ENCODE measurements at places on chromosomes 5 and 9. TPM values are rescaled to one million over a fixed set of nuclear protein-coding genes. Genes with fewer than 3 reads are reported as not detected.

GRCh38 chr9:19975499-19975898 lies 186.7 kb upstream of the SLC24A2 start:
- DNase-seq = no peak

GRCh38 chr5:120988941-120989340 lies 524.8 kb downstream of the PRR16 start:
- no peak for DNase-seq

DNA sequence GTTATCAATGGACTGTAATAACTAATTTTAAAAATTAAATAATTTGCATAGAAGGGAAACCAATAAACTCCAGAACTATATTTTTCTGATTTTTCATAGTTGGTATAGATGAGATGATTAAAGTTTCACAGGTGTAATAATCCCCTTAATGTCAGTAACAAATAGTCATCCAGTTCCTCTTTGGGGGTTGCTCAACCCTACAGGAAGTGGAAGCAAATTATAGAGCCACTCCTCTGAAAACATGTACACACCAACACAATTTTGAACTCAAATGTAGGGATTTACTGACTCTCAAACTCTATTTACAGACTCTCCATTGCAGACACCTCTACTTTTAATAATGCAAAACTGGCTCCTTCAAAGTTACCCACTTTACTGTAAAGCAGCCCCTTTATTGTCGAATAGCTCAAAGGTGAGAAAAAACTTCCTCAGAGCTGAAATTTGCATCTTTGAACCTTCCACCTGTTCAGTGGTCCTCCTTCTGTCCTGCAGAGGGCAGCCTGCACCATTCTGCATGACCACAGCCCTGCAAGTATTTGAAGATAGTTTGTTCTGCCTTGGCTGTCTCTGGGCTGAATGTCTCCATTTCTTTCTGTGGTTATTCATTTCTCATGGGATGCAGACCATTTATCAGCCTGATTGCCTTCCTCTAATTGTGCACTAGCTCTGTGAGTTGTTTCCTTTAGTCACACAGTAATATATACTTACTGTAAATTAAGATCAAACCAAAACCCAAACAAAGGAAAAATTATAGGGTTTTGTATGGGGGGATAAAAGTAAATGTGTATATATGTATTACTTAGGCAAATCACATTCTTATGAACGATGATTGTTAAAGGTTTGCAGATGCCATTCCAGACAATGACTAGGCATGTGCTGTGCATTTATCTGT lies 383.2 kb upstream of the SGCD start:
- DNase-seq = no peak

The ETF1 gene
- 85.3 TPM for polyA plus RNA-seq

The KLF4 gene
- polyA plus RNA-seq = 3.1 TPM

The HAVCR2 gene
- polyA plus RNA-seq = not detected

GRCh38 chr9:121992571-121993212 lies 100.4 kb downstream of the TTLL11 start:
- DNase-seq = peak; percentile 61

DNA sequence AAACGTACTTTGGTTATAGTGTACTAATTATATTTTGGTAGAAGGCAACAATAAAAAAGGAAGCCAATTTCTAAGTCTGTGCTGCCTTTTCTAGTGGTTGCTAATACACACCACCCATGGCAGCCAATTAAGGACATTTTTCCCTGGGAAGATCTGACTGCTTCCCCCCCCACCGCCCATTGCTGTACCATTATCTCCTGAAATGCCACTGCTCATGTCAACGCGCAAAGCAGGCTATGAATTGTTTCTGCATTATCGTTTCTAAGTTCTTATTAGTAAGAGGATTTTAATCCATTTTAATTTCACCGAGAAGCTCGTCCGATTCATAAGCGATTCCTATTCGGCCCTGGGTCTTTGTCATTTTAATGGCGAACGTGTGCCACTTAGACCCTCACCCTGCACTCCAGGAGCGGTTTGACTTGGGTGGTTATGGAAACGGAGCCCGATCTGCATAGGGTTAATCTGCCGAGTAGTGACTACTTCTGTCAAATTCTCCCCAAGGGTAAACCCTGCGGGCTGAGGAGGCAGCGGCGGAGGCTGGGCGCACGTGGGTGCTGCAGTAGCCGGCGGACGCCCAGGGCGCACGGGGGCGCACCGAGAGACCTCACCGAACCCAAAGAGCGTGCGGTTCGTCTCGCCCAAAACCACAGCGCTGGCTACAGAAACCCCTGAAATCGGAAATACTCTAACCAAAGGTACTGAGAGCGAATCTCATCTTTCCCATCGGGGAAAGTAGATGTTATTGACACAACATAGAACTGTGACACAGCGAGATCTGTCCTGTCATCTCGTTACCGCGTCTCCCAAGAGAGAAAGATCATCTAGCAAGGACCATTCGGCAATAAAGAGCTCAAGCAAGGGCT lies 55.8 kb upstream of the SHC3 start:
- DNase-seq = no peak

The CPEB4 gene
- polyA plus RNA-seq = 20.3 TPM

- DNase-seq = no peak
These were observed 57.3 kb downstream of the ARSB start for GRCh38 chr5:78927657-78928282.

GRCh38 chr5:149938279-149938678 lies 6.3 kb downstream of the PDE6A start:
- DNase-seq = no peak

DNA sequence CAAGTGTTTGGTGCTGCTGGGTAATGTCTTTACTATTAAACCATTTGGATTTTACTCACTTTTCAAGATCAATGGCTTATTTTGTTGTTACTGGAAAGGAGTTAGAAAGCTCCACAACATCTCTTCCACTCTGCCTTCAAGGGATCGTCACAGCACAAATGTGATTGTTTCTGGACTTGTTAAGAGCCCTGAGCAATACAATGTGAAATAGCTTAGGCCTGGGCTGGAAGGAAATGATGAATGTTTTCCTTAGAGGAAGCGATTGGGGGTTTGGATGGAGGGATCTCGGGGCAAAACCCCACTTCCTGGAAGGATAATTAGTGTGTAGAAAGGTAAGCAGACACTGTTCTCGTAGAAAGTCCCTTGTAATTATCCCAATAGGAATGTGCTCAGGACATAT lies 59.3 kb upstream of the MYO10 start:
- no peak for DNase-seq
